ENCODE measurements at places on chromosomes 13 and 19.

GRCh38 chr19:38019396-38019724, 112.4 kb downstream of the SIPA1L3 start:
- DNase-seq = no peak

DNA sequence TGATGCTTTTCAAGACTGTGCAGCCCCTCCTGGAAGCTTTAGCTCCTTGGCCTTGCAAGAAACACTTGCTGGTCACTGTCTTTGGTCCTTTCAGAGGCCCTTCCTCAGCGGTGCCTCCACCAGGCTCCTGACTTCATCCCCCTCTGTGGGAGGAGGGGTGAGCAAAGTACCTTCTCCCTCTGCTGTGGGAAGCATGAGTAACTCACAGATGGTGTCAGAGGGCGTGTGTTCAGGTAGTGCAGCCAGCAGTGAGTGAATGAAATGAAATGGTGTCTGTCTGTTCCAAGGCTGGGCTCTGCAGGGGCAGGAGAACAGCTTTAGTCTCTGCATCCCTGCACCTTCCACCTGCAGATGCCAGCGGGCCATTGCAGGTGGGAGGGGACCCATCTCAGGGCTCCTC, 102.9 kb downstream of the SHISA2 start:
- DNase-seq = no peak

- no peak for DNase-seq
Observed at GRCh38 chr19:18417250-18418028, 1.8 kb upstream of the SSBP4 start.

- no peak for DNase-seq
Observed at GRCh38 chr13:92825938-92826596, 400.5 kb upstream of the GPC6 start.

DNA sequence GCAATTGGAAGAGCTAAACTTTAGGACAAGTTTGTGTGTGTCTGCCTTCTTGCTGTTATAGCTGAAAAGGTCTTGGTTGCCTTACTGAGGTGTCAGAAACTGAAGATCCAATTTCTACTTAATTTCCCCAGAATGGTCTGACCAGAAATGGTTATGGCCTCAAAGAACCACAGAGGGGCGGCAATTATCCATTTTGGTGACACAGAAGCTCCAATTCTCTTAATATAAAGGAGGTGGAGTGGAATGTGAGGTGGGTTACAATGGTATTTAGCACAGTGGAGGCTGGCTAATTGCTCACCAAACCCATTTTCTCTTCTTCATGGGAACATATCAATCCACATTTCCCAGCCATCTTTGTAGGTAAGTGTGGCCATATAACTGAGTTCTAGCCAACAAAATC, 1157.2 kb downstream of the OLFM4 start:
- no peak for DNase-seq

DNA sequence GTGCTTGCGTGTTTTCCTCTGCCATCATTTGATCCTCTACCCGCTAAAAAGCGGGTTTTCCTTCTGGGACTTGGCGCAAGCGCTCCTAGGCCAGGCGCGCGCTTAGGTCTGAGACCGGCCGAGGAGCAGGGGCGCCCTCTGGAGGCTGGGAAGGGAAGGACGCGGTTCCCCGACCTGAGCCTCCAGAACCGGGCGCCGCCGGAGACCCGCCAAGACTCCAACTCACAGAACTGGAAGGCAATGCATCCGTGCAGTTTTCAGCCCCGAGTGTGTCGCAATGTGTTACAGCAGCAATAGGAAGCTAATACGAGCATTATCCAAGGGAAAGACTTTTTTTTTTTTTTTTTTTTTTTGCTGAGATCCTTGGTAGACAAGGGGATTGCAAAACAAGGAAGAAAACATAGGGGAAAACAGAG, 190.9 kb downstream of the COL4A1 start:
- peak; percentile 40 for DNase-seq

DNA sequence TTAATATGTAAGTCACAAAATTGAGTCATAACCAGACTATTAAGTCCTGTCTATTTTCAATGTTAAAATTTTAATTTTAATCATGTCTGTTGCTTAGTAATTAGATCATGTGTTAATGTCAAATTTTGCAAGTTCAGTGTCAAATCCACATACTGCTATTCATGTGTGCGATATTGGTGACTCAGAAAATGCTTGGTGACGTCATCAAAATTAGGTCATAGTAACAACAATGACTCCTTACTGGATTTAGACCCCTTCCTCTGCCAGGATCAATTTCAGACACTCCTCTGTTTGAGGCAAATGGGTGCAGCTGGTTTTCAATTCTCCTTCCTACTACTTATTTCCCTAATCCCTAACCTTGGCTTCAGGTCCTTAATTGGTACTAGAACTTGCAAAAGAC, 1394.3 kb upstream of the SLC10A2 start:
- DNase-seq = no peak

Data from stimulated activated CD4-positive, alpha-beta T cell treated with anti-CD3 and anti-CD28 coated beads, Interleukin-12 subunit alpha, Interleukin-12 subunit beta, amount 100 ng/mL, for 48 hours (primary cell).